ENCODE measurements at places on chromosomes 2 and 18.

DNA sequence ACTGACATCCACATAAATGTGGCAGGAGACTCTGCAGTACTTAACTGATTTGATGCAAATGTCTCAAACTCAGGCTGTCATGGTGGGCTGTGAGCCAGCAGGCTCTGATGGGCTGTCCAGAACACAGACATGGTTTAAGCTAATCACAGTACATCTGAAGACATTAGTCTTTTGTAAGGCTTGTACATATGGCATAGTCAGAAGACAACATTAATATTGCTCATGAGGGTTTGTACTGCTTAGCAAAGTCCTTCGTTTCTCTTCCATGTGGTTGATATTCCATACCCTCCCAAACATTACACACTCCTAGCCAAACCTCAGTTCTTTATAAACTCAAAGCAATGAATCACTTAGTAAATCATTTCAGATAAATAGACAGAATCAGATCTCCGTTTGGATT, 330.6 kb downstream of the RND3 start:
- no peaks in the 10 kb centered on the region for H3K27me3 ChIP-seq
- H3K4me1 ChIP-seq = peaks cover 5% of the 10 kb centered on the region
- H3K4me3 ChIP-seq = no peak overlapping the region
- H3K36me3 ChIP-seq = no peaks in the 10 kb centered on the region

- H3K27me3 ChIP-seq = no peaks in the 10 kb centered on the region
- no peaks in the 10 kb centered on the region for H3K4me1 ChIP-seq
- no peak overlapping the region for H3K4me3 ChIP-seq
- no peak for DNase-seq
These were observed 105.4 kb upstream of the FAM110C start for GRCh38 chr2:151553-152334.

DNA sequence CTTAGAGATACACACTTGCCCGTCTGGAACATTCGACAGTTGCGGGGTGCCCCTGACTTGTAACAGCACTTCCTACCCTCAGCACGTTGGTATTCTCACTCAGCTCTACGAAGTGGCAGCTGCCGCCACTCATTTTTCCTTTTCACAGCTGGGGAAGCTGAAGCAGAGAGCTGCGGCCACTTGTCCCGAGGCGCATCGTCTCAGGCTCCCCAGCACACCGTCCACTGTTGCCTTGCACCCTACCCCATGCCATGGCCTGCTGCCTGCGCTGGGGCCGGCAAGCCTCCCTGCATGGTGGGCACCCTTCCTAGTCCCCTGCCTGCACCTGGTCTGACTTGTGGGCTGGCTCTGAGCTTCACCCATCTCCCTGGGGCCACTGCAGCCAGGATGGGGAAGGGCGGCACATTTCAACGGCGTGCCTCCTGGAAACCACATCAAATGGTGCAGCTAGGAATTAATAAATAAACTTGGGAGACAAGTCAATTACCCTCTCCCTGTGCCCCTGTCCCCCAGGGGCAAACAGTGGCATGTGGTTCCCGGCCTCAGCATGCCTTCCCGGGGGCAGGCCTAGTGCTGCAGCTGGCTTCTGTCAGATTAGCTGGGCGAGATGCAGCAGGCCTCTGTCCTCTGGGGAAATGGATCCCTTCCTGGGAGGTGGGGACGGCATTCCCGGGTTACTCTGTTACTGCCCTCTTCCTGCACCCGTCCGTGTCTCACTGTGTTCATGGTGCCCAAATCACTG, 64.7 kb upstream of the HAAO start:
- H3K36me3 ChIP-seq = no peaks in the 10 kb centered on the region
- peaks cover 39% of the 10 kb centered on the region for H3K4me1 ChIP-seq
- H3K27me3 ChIP-seq = no peaks in the 10 kb centered on the region
- H3K27ac ChIP-seq = no peak overlapping the region

DNA sequence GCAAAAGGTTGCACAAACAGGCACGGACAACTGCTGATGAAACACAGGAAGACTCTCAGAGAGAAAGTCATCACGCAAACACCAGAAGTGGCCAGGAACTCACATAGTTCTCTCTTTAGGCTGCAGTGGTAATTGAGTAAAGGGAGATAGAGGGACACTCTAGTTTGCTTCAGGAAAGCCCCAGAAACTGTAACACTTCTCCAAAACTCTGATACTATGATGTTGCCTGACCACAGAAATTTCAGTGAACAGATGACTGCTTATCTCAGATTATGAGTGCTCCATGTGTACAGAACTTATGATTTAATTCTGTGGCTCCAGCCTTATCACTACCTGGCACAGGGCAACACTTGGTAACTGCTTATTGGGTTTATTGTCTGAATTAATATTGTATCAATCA, 311.5 kb upstream of the GYPC start:
- peaks cover 3% of the 10 kb centered on the region for H3K27me3 ChIP-seq
- DNase-seq = no peak
- H3K4me1 ChIP-seq = no peaks in the 10 kb centered on the region

Data from HFFc6 (cell line).